ENCODE measurements at places on chromosomes 13 and 19.

DNA sequence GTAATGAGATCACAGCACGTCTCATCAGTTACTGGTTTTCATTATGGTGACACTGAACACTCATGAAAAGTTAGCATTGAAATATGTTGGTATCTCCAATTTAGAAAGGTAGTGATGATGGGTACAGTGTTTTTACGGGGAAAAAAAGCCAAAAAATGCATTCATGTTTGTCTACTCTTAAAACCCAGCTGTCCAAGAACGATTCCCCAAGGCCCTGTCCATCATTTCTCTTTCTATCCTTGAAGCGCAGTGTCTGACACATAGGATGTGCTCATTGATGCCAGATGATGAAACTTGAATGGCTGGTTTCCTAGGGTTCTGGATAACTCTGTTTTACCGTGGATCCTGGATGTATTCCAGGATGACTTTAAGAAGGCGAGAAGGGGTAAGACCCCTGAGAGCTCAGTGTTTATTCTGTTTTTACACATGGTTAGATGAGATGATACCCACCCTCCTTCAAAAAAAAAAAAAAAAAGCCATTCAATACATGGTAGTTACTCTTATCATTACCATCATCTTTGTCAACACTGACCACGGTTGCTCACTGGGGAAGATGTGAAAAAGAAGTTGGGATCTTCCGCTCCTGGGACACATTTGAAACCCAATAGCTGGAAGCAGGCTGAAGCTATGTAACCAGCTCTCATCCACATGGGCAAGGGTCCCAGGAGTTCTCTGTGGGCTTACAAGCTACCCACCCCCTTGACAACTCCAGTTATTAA, 22.5 kb downstream of the SERP2 start:
- DNase-seq: no peak

GRCh38 chr19:12884926-12885748, 1.9 kb downstream of the KLF1 start:
- DNase-seq: peak; percentile 84

- DNase-seq: peak; percentile 23
Measured at GRCh38 chr13:51849145-51850101, 4.4 kb upstream of the TMEM272 start.

DNA sequence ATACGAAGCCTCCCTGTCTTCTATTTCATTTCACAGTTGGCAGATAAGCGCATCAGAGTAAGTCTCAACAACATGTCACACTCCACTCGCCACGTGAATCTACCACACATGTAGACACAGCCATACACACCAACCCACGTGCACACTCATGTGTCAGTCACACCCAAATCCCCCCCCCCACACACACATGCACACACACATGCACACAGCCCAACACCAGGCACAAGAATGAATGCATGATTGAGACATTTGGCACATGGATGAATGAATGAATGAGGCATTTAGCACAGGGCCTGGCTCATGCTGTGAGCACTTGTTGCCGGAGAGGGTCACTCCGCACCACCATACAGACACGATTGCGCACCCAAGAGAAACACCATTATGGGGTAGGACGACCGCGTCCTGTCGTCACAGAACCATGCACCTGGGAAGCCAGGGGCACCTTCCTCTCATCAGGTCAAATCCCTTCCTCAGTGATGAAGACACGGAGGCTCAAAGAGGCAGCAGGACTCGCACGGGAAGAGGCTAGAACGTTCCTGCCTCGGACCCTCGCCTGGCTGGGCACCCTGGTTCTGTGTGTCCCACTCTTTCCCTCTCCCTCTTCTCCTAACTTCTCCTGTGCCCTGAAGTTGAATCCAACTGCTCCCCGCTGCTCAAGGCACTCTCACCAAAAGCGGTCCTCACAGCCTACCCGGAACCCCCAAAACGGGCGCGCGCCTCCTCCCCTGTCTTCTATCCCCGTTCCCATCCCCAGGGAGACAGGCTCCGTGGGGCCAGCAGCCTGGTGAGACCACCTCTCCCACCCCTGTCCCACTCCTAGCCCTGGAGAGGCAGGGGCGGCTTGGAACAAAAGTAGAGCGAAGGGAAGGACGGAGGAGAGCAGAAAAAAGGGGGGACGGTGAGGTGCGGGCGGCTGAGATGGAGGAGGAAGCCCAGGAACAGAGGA, 1.3 kb downstream of the MEIS3 start:
- DNase-seq: no peak

GRCh38 chr19:50224986-50225747, 21.7 kb downstream of the MYH14 start:
- no peak for DNase-seq
